Anterior cingulate cortex (tissue), 58 donors: ENCODE measurements at places on chromosomes 1 and 21.

DNA sequence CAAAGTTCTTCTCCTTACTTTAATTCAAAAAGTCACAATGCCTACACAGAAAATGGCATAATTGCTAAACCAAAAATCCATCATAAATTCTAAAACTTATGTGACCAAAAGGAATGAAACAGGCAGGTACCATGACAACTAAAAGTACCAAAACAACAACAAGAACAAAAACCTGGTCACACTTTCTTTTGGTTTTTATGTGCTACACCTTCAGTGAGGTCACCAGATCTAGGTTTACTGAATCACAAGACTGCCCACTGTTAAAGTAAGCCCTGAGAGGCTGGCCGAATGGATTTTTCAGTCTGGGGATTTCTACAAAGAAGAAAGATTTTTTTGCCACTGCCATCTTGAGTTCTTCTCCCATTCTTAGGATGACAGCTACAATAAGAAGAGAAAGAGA, 583.0 kb upstream of the PKN2 start:
- no peak for DNase-seq

GRCh38 chr1:202661136-202661845, 49.0 kb downstream of the SYT2 start:
- no peak for DNase-seq

- no peak for DNase-seq
These were observed 20.0 kb downstream of the ZBTB40 start for GRCh38 chr1:22471610-22472009.

- no peak for DNase-seq
These were observed 880.2 kb downstream of the LTN1 start for GRCh38 chr21:28112511-28112910.

- DNase-seq, result no peak
These were observed 7.7 kb downstream of the SNX27 start for GRCh38 chr1:151619489-151620093.
